Renal pelvis (tissue), 12 donors: ENCODE measurements at places on chromosomes 12 and 14.
A peak's percentile ranks its signal among the peaks of the same experiment; 100 is the strongest.

- DNase-seq: no peak
Measured at GRCh38 chr14:68421116-68421515, 371.8 kb downstream of the ZFP36L1 start.

- DNase-seq: no peak
Measured at GRCh38 chr12:85794531-85794930, 41.7 kb downstream of the RASSF9 start.

GRCh38 chr12:26195641-26196420 is 458 bp downstream of the SSPN start:
- peak; percentile 55 for DNase-seq

DNA sequence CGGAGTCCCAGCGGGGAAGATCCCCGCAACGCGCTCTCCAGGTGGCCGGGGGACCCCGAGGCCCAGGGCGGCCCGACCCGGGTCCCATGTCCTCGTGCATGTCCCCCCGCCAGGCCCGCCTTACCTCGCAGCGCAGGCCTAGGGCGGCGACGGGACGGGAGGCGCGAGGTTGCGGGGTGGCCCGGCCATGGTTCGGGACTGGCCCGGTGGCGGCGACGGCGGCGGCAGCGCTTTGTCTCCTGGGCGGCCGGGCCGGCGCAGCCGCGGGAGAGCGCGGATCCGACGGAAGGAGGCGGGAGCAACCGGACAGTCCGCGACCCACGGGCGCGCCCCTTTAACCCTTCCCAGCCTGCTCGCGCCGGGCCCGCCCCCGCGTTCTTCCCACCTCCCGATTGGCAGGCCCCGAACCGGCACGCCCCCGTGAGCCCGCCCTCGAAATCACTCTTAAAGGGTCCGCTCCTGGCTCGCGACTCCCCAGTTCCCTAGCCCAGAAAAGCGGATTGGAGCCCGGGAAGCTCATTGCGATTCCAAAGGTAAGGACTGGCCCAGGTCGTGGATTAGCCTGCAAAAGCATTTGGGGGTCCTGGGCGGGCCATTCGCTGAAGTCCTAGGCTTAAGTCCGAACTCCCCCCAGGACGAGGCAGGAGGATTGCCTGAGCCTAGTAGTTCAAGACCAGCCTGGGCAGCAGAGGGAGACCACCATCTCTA is at the start of gene PHETA1:
TSS of gene PHETA1 (minus strand) at position 308 of the 708 bp plus-strand sequence. CDS start 5,668 bp downstream, outside the sequence.
- peak; percentile 89 for DNase-seq

DNA sequence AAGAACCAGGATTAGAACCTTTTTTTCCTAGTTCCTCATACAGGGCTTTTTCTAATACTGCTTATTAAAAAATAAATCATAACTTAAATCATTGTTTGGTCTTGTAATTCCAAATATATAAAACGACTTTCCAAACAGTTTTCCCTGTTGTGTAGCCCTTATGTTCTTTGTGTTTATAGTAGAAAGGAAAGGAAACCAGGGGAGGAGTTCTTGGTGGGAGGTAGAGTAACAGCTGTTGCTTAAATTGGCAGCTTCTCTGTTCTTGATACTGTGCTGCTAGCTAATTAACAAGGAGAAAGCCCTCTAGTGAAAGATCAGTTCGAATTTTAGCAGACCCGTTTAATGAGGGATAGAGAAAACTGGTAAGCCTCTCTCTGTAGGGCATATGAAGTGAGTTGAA is 15.0 kb downstream of the SRP54 start:
- no peak for DNase-seq

GRCh38 chr14:21026274-21026987 is 1.6 kb upstream of the NDRG2 start:
- no peak for DNase-seq

GRCh38 chr14:43438056-43438455 is 1069.0 kb downstream of the FSCB start:
- DNase-seq: no peak

- no peak for DNase-seq
Measured at GRCh38 chr12:109448272-109448671, 28.8 kb downstream of the KCTD10 start.

DNA sequence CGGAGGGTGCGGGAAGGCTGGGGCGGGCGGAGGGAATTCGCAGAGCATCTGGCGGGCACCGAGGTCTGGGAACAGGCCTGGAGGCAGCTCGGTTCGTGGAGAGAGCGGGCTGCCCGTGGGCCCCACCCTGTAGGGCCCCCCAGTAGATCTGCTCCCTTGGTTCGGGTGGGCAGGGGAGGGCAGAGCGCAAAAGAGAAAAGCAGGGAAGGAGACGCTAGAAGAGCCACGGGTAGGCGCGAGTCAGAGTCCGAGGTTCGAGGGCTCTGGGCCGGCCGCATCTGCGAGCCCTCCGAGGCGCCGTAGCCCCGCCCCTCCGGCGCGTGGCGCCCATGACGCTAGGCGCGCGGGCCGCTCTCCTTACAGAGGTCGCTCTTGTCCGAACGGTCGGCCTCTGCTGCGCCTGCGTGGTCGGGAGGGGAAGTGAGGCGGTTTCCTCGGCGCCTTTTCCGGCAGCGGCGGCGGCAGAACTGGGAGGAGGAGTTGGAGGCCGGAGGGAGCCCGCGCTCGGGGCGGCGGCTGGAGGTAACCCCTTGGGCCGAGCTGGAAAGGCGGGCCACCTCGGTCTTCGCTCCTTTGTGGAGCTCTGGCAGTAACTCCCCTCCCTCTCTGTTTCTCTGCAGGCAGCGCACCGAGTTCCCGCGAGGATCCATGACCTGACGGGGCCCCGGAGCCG is at the start of gene ARF6:
TSS of gene ARF6 (plus strand) at position 447 of the 673 bp plus-strand sequence. CDS start 655 bp downstream, outside the sequence.
- DNase-seq: peak; percentile 97

- peak; percentile 43 for DNase-seq
Measured at GRCh38 chr12:116244001-116244400, 33.5 kb downstream of the MED13L start.

DNA sequence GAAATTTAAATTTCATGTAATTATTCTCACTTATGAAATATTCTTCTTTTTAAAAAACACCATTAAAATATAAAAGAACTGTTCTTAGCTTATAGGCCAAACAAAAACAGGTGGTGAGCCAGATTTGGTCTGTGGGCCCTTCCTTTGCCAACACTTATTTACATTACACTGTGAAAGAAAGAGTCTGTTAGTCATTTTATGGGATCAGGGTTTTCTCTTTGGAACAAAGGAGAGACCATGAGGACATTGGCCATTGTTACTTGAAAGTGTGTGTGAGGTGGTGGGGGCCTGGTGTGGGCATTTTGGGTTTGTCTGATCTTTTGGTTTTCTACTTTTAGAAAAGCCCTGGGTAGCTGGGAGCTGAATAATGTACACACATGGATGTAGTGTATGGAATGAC is 62.7 kb downstream of the TTC6 start:
- no peak for DNase-seq

DNA sequence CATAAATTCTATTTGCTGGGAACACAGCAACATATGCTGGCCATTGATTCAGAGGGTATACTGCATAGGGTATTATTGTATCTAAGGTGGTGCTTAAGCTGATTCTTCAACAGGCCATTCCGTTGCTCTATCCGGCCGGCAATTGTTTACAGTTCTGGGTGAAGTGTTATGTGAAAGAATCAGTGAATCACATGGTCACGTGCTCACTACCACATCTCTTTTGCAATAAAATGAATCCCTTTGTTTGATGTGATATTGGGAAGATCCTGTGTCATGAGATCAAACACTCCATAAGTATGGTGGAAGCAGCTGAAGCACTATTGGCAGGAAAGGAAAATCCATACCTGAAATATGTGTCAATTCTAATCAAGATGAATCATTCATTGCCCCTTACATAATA is 7.6 kb upstream of the USP15 start:
- no peak for DNase-seq

DNA sequence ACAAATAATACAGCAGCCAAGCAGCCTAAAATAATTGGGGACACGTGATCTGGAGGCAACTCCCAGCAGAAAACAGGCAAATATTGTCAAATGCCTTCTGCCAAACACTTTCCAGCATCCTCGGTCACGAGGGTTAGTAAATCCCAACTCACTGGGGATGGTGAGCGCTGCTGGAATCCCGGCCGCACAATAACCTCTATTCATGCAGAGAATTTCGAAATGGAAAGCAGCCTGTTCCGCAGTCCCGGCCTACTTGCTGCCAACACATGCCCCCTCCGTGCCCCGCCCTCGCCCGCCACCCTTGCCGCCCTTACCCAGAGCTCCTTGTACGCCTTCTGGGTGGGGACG is 62.2 kb downstream of the RFX4 start:
- no peak for DNase-seq

- DNase-seq: no peak
Measured at GRCh38 chr14:96269359-96269710, 13.3 kb downstream of the BDKRB1 start.

GRCh38 chr14:68663385-68664076 is 129.3 kb downstream of the ZFP36L1 start:
- no peak for DNase-seq

DNA sequence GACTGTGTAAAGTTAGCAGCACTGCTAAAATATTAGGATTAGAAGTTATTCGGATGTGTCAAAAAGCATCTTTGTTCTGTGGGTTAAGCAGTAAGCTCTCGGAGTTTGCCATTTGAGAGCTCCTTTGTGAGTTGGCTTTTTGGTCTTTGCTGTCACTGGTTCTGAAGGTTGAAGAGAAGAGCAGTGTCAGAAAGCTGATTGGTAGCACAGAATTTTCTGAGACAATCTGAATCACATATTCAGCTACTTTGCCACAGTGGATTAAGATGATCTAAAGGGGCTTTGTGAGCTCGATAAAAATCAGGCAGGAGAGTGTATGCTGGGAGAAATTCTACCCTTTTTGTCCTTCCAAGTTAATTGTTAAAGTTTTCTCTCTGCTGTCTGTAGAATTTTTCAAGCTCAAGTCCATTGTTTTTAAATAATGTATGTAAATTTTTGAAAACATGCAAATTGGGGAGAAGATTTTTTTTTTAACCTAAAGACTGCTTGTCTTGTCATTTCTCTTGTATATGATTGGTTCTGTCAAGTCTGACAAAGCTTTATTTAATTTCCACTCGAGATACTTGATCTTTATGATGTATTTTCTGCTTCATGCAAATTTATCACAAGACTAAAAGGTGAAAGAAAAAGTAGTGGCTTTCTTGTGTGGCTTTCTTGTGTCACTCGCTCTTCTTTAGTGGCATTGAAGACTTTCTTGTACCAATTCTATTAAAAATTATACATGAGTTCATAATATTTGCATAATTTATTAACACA is 307.3 kb downstream of the EGLN3 start:
- no peak for DNase-seq

GRCh38 chr12:65616022-65616421 is 208.3 kb upstream of the HMGA2 start:
- no peak for DNase-seq

DNA sequence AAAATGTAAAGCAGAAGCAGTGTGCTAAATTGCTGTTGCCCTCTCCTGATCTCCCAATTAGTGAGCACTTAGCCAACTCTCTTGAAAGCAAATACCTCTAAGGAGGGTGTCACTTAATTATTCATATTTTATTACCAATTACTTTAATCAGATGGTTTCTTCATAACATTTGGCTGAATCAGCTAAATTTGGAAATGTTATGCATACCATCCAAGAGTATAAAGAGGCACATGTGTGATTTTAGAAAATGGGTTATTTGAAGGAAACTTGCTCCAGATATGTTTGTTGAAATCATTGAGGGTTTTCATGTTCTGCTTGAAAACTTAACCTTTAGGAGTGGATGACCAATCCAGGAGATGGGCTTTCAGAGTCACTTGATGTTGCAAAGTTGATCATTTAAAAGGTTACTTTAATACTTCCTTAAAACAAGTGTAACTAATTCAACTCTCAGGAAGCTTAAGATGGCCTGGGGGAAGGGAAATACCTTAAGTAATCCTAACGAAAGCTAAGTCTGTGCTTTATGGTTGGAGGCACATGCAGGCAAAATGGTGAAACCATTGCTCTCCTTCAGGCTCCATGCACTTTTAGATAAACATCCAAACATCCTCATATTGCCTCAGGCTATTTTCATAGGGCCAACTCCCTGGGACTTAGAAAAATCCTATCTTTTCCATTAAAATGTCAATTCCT is 434.5 kb downstream of the MDGA2 start:
- DNase-seq: no peak

DNA sequence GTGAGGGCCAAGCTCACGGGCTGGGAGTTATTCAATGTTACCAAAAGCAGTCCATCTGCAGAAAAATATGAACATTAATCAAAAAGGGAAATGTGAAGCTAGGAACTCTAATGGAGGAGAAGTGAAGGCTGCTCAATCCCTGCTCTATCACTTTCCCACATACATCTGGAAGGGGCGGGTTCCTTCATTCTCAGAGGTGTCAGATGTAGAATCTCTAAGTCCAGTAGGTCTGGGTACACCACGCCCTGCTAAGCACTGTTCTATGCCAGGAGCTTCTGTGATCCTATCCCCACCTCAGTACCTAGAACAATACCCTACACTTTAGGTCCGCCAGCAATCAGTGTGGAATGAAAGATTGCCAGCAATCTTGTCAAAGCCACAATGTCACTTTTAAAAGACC is 37.0 kb upstream of the ANO2 start:
- no peak for DNase-seq

DNA sequence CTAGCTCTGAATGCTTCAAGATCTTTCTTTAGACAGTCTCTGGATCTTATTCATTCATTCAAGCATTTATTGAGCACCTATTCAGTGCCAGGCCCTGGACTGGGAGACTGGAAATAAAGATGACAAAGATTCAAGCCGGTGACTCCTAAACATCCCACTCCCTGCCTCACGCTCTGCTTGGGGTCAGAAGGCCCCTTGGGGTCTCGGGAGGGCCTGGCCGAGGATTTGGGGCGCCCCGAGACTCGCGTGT is 224 bp upstream of the DTX1 start:
- DNase-seq: no peak

DNA sequence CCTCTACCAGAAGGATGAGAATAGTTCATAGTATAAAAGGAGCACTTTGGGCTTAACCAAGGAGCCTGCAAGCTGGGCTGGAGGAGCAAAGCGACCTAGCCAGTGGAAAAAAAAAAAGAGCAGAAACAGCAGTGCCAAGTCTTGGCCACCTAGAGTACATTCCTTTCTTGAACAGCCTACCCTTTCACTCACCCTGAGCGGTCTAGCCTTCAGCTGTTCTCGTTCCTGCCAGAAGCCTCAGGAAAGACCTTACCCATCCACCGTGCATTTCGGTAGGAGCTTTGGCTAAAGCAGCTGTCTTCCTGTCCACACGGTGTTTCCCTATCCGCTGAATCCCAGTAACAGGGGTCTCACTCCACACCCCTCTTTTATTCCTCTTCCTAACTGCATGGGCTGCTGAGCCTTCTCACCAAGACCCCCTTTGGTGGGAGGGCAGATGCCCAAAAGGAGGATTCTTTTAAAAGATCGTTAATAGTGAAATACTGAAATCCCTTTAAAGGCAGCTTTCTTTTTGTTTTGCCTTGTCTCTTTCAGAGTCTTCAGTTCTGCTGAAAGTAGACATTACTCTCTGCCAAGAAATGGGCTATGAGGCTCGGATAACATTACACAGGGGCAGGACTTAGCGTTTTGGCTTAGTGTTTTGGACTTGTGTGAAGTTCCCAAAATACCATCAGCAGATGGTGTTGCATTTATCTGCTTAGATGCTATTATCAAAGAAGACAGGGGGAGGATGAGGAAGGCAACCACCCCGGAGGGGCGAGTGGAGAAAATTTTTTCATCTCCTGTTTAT is 88.5 kb upstream of the METAP2 start:
- DNase-seq: no peak

- no peak for DNase-seq
Measured at GRCh38 chr14:73740618-73741326, 26.6 kb upstream of the PNMA1 start.
